ENCODE measurements at places on chromosomes 6 and 20.

DNA sequence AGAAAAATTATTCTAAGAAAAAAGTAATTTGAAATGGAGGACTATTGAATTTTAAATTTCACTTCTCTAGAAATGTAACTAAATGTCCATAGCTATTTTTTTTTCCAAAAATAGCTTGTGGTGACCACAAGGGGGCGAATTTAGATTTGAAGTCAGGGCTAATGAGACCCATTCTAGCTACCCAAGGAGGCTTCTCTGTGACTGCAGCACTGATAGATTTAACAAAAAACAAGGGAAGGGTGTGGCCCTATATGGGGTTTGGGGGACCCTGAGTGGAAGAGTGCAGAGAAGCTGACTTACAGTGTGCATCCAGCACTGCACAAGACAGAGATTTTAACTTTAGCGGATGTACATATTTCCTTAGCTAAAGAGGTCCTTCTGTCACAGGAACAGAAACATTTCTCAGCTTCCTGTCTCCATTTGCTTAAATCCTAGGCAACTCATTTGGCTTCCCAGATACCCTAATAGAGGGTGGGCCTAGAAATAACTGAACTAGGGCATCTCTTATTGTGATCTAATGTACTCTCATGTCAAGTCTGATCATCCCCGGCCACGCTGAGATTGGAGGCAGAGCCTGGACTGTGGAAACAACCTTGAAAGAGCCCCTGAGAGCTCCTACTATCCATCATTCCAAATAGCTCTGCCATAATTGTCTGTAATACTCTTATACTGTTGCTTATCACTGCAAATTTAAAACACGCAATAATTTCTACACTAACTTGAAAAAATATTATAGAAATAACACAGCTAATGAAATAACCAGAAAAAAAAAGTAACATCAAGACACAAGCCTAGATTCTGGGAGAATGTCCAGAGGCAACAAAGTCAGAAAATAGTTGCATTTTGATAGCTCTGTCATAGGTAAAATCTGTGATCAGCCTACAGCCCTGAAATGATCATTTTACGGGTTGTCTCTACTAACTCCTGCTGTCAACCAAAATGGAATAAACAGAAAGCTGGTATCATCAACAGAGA lies 93.6 kb downstream of the SNAP91 start:
- peak; percentile 44 for DNase-seq

DNA sequence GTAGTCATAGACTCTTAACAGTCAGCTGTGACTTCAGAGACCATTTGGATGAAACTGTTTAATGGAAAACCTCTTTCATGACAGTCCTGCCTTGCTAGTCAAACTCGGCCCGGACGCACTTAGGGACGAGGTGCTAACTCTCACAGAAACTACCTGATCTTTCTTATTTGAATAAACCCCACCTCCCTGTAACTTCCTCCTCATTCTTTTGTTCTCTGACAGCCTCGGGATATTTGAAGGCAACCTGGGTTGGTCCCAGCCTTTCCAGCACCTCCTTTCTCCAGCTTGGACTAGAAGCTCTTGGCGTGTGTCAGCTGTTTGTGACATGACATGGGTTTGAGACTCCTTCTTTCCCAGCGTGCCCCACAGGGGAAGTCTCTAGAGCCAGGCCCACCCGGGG lies 175.3 kb upstream of the EXOC2 start:
- DNase-seq: no peak

DNA sequence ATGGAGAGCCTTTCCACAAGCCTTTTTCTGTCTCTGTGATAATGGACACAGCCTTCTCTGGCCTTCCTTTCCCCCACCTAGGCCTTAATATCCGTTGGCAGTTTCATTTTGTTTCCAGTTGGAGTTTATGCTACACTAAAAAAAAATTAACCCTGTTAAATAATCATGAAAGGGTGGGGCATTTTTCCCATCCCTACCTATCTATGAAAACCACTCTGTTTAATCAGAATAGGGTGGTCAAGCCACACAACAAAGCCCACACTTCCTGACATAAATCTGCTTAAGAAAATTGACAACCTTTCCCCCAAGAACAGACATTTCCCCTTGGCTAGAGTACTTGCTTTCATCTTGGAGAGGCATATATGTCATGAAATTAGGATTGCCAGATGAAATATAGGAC lies 14.2 kb downstream of the TXLNB start:
- DNase-seq: no peak

GRCh38 chr6:31614075-31614619 lies 887 bp upstream of the AIF1 start:
- no peak for DNase-seq

GRCh38 chr20:43975096-43975768 lies 60.6 kb downstream of the TOX2 start:
- DNase-seq: no peak

- DNase-seq: no peak
Measured at GRCh38 chr6:34285448-34286164, 36.8 kb upstream of the SMIM29 start.

- no peak for DNase-seq
Measured at GRCh38 chr20:3014179-3014578, 29.2 kb upstream of the GNRH2 start.

- DNase-seq: no peak
Measured at GRCh38 chr6:149223120-149223903, 94.2 kb upstream of the TAB2 start.

DNA sequence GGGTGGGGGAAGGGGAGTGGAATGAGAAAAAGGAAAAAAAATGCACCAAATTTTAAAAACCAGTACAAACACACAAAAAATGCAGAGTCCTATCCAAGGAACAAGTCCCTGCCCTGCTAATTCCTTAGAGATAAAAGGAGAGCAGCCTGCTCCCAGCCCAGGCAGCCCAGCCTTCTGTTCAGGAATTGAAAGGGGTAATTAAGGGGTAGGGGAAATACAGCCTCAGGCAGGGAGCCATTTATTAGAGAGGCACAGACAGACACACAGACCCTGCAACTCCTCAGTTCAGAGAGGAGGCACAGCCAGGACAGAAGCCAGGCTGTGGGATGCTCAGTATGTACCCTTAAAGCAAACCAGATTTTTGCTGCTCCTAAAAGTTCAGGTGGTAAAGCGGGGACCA lies 137.2 kb downstream of the EYA2 start:
- no peak for DNase-seq

DNA sequence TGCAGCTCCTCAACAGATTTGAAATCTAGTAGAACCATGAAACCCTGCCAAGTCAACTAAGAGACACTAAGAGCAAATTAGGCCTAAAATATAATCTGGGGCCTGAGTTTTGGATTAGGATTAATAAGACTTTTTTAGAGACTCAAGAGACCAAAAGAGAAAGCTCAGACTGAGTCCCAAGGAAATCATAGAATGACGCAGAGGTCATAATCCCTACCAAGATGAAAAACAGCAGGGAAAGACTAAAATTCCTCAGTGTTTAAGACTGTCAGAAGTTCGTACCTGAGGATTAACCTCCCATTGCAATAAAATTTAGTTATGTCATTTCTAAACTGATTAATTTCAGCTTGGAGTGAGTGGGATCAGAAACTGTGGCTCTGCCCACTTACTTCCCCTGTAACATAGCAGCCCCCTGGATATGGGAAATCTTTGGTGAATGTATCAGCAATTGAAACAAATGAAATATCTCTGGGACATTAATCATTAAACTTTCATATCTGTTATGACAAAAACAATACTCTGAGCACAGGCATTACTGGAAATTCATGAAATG lies 200.3 kb downstream of the EDN1 start:
- no peak for DNase-seq

GRCh38 chr20:25744261-25744660 lies 47.6 kb upstream of the ZNF337 start:
- DNase-seq: no peak

DNA sequence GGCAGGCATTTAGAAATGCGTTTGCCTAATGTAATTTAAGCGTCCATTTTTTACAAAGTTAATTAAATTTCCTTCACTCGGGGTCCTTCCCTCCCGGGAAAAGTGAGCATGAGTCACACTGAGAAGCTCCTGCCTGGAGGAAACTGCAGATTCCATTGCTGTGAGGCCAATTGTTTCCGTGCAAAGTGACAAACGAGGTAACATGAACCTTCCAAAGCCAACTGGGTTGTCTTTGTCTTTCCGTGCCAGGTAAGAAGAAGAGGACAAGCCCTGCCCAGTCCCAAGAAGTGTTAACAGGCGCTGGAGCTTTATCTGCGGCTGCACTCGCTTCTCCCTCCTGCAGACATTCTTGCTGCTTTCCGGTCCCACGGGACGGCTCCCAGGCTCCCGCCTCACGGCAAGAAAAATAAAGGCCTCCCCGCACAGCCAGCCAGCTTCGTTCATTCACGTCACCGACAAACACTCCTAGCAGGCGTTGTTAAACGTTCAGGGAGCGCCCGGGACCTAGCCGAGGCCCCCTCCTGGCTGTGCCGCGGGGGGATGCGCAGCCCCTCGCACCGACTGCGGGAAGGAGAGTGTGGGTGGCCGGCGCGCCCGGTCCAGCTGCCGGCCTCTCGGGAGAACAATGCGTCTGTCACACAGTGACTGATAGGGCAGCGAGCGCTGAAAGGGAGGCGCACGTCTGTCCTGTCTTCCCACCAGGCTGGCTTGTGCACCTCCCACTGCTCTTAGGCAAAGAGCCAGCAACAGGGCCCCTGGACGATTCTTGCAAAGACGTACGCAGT lies 61.5 kb upstream of the HDDC2 start:
- DNase-seq: peak; percentile 56

- DNase-seq: no peak
Measured at GRCh38 chr20:17369506-17369905, 142.7 kb downstream of the PCSK2 start.

GRCh38 chr6:96014846-96015517 lies 792 bp upstream of the FUT9 start:
- peak; percentile 31 for DNase-seq

- DNase-seq: no peak
Measured at GRCh38 chr6:166005401-166005943, 162.2 kb downstream of the TBXT start.

DNA sequence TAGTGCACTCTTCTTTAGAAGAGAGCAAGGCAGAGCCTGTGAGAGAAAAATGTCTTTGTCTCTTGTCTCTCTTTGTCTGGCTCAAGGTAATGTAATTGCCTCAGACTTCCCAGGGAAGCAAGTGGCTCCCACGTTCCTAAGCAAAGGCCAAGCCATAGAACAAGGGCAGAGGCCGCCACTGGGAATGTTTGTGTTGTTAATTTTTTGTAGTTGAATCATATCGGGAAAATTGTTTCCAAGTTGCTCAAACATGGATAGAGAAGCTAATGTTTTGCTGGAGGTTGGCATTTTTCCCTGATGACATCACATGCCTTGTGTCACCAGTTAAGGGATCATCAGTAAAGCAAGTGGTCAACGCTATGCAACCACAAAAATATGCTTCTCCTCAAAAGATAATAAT lies 211.5 kb upstream of the FOXA2 start:
- DNase-seq: no peak

DNA sequence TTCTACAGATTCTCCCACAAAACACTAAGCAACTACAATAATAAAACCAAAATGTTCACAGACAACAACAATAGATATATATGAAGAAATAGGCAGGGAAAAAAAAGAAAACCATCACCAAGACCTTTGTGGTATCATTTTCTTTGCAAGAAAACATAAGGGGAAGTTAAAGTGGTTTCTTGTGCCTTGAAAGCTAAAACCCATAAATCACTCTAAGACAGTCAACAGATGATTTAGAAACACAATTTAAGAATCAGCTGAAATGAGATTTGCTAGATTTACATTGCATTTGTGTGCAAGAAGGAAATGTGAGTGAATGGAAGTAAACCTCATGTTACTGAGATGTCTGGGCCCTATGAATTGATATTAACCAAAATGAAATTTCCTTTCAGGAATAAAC lies 1265.4 kb upstream of the GJE1 start:
- DNase-seq: no peak

DNA sequence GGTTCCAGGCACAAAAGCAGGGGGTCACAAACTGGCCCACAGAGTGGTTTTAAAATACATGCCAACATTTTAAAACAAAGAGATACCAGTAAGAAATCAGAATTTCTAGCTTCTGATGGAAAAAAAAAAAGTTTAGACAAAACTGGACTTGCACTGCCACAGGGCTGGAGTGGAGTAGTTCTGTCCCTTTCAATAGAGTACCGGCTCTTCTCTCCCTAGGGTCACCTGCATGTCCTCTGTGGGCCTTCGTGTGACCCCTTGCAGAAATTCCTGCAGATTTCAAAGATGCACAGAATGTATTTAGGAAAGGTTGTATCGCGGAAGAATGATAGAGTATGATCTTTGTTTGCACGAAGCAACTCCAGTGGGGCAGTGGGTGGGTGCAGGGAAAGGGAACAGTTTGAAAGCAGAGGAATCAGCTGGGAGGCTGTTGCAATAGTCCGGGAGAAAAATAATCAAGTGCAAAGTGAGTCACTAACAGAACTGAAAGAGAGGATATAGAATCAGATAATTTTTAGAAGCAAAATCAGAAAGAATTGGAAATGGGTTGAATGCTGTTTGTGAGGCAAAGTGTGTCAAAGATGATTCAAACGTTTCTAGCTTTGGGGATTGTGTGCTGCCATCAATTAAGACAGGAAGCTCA lies 97.3 kb upstream of the STXBP5 start:
- DNase-seq: no peak

DNA sequence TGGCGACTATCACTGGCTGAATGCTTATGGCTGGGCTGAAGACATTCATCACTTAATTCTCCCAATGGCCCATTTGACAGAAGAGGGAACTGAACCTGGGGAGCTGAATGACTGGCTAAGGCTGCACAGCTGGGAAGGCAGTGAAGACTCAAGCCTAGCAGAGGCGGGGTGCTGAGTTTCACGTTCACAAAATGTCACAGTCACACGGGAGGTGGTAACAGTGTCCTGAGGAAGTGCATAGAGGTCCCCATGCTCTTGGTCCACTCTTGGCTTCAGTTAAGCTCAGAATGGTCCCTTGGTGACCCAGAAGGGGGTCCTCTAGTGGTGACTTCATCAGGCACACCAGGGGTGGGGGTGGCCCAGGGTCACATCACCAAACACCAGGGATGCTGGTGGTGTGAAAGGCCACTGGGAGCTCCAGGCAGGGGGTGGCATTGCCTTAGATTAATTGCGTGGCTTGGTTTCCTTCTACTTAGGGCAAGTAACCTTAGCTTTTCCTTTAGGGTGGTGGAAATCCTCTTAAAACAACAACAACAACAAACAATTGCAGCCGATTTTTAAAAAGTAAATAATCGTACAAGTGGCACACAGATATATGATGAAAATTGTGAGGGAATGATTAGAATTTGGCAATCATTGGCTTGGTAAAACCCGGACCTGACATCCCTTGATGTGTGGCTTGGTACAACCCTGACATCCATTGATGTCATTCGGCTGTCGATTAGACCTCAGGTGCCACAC lies 45.0 kb downstream of the SULF2 start:
- DNase-seq: no peak

DNA sequence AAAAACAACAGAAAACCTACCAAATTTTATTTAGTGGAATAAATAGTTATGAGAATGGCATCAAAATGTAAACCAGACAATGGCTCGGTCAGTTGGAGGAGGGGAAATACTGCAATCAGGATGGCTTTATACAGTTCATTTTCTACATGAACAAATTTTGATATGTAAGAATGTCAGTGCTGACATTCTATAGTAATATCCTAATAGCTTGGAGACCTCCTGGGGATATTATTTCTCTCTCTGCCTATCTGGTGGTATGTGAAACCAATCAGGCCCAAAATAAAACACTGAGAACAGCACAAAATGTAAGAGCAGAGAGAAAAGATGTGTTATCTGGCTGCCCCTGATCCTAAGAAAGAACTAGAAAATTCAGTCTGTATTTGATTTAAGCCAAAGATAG lies 327.7 kb downstream of the UBE3D start:
- DNase-seq: no peak

- DNase-seq: no peak
Measured at GRCh38 chr20:62716941-62717310, 8.3 kb downstream of the NTSR1 start.
